Glutamatergic neuron (in vitro differentiated cells): ENCODE measurements at places on chromosomes 5 and 9. TPM values are rescaled to one million over a fixed set of nuclear protein-coding genes. Genes with fewer than 3 reads are reported as not detected.

DNA sequence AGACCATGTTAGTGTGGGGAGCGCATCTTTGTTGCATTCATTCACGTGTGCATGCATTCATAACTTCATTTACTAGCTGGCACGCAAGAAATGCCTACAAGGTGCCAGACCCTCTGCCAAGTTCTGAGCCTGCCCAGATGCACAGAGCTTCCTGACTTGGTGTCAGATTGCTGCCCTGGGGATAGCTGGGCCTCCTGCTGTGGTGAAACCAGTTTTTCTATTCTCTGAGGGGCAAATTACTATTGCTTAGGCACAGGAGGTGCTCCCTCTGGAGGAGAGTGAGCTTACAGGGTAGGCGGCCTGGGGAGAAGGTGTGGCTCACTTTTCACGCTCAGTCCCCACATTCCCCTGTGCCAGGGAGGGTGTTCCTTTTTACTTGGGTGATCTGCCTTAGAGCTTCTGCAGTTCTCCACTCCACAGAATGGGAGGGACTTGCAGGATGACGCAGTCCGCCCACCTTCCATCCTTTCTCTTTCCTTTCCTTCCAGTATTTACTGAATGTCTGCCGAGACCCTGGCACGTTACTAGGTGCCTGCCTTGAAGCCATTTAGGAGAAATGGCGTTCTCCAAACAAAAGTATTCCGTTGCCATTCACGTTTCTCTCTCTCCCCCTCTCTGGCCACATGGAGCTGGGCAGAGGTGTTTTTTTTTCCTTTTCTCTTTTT, 27.9 kb upstream of the CTNNA1 start:
- peak; percentile 28 for DNase-seq

Gene CCL19
- not detected for total RNA-seq

DNA sequence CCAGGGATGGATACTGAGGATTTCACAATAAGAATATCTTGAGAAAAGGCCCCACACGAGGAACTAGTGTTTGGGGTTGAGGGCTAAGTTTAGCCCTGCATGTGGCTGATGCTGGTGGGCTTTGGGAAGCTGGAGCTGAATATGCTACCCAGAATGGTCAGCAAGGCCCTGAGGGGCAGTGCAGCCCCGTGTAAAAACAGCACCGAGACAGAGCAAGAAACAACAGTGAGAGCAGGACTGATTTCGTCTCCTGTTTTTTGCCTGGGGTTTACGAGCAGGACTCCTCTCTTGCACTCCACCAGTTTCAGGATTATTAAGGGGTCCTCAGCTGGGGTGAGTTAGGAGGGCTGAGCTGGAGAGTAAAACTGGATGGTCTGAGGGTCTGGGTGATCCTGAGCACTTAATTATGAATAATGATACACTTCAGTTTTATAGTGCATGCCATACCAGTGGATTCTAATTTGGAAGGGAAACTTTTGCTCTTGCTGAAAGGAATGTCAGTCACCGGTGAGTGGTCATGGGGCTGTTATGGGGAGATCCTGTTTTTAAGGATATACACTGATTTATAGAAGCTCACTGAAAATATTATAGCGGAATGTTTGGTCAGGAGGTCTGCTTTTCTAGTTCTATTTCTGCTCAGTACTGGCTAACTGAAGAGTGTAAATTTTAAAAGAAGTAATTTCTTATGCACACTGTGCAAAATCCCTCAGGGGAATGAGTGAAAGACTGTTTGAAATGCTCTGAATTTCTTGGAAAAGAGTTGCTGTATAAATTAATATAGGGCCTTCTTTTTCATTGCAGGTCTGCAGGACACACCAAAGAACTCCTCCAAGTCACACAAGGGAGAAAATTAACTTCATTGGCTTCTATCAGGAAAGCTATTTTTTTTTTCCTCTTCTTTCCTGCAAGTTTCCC, 42.7 kb upstream of the NFIB start:
- no peak for DNase-seq

Gene TLE1
- total RNA-seq = 345 TPM

DNA sequence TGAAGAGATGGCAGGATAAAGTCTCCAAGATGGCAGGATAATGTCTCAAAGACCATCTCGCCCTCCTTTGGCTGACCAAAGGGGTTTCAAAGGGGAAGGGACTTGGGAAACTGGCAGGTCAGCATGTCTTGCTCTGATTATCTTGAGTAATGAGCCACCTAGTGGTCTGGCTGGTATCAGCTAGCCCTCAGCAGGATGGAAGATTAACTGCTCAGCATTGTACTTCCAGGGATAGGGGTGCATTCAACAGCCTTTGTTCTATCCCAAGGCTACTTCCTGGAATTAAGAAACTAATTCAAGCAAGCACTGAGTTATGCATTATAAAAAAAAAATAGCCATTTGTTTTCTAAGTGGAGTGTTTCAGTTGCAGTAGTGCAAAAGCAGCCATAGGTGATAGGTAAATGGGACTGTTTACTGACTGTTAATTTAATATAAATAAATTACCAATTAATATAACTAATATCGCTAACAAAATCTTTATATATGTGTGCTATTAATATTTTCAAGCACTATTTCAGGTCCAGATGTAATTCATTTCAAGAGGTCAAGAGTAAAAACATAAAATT, 555.5 kb downstream of the CDH9 start:
- DNase-seq = peak; percentile 60

DNA sequence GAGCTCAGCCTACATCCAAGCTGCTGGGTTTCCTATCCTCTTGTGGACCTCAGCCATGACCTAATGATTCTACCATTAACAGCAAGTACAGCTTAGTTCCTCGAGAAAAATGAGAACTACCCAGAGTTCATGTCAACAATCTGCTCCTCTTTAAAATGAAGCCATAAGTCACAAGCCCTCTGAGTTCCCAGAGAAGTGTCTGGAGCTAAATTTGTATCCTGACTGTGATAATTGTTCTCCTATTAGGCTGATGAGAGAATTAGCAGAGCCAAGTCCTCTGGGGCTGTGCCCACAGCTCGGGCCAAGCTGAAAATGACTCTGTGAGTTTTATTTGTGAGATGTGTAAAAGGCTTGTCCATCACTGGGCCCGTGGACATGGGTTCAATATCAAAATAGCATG, 145.1 kb upstream of the SMIM23 start:
- DNase-seq = no peak

- DNase-seq = no peak
These were observed 169.8 kb upstream of the STK32A start for GRCh38 chr5:147065071-147065470.

DNA sequence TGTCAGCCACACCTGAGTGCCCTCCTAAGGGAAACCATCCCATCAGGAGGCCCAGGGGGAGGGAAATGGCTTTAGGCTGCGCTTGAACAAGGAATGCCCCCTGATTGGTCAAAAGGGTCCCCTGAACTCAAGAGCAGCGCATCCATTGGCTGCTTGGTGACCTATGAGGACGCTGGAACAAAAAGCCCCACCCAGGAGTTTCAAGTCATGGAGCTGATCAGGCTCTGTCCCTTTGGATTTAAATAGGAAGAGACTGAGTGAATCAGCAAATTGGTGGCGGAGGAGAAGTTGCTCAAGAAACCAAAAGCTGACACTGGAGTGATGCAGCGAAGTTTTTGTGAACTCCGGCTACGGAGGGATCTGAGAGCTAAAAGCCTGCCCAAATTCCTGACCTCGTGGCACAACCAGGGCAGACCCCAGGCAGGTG, 66.7 kb downstream of the SMIM23 start:
- DNase-seq = no peak

- no peak for DNase-seq
These were observed 11.0 kb upstream of the NANS start for GRCh38 chr9:98045234-98046179.

- DNase-seq = no peak
These were observed 128.6 kb downstream of the ASTN2 start for GRCh38 chr9:117286245-117286644.

Gene CDH9
- total RNA-seq = 3.6 TPM

GRCh38 chr9:137501457-137501856, 42.3 kb upstream of the NSMF start:
- DNase-seq = no peak

DNA sequence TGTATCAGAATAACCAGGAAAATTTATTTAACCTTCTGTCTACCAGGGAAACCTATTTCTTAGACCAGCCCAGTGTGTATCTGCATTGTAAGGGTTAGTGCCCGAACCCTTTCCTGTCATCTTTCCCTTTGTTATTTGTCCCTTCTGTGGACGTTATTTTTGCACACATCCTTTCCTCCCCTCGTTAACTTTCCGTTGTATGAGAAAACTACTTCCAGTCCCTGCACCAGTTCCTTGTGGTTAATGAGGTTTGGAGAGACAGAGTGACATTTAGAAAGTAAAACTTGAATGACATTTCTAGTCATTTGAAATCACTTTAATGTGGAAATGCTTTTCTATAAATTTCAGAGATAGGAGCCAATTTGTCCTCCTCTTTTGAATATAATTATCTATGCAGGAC, 4.3 kb upstream of the IFNB1 start:
- no peak for DNase-seq

- no peak for DNase-seq
These were observed 53.7 kb upstream of the IFNK start for GRCh38 chr9:27470291-27470856.

GRCh38 chr5:139638736-139639618, 9.2 kb upstream of the CXXC5 start:
- DNase-seq = peak; percentile 92

DNA sequence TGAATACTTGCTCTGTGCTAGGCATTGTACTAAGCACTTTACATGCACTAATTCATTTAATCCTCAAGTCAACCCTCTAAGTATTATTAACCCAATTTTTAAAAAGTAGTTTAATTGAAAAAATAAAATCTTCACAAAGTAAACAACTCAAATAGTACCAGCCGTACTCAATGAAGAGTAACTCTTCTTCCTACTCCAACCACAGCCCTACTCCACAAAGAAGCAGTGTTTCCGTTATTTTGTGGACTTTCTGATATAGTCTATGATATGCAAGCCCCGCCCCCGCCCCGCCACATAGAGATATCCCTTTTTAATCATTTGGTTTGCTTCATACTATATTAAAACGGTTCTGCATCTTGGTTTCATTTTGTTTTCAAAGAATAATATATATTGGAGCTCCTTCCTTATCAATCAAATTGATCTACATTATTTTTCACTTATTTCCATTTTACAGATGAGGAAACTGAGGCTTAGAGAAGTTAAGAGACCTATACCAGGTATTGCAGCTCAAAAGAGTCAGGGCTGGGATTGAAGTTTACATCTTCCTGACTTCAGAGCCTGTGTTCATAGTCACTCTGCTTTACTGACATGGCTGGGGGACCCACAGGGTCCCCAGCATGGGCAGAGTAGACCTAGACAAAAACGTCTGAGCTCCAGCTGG, 78.6 kb downstream of the PCDH1 start:
- DNase-seq = no peak

- no peak for DNase-seq
These were observed 17.4 kb downstream of the ERCC8 start for GRCh38 chr5:60927450-60927849.

GRCh38 chr5:4145511-4145910, 549.9 kb downstream of the IRX1 start:
- no peak for DNase-seq

DNA sequence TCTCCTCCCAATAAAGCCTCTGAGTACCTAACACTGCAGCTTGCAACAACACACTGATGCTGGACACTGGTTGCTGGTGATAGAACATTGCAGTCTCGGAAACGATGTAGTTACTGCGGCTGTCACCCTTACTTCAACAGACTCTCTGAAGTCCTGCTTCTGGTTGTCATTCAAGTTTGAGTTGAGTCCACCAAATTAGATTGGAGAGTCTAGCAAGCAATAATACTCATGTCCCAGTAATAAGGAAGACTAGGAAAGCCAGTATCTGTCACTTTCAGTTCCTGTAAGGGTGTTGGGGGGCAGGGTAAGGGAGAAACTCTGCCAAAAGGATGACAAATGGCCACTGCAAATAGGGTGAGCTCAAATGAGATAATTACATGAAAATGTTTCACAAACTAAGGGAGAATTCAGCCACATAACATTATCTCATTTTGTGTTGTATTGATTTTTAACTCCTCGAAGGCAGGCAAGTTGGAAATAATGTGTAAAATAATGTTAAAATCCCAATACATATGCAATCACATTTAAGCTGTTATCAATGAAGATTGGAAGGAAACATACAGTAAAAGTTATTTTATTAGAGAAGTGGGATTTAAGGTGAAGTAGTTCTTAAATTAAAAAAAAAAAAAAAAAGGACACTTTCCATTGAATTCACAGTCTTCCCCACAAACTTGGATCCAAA, 849 bp upstream of the IFT74 start:
- DNase-seq = no peak

DNA sequence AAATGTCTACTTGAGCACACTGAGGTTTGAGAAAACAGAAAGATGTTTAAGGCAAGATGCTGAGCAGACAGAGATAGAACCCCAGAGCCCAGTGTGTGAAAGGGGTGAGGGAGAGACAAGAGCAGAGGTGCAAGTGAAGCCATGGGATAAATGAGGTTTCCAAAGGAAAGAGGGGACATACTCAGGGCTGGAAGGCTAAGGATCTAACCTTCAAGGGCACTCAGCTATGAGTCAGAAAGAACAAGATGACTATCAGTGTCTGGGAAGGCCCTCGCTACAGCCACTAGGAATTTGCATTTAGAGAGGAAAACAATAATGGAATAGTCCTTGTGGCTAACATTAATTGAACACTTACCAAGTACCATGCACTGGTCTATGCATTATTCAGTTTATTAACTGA, 113.7 kb downstream of the HTR4 start:
- DNase-seq = no peak

GRCh38 chr5:159758189-159758588, 158.1 kb upstream of the ADRA1B start:
- no peak for DNase-seq

DNA sequence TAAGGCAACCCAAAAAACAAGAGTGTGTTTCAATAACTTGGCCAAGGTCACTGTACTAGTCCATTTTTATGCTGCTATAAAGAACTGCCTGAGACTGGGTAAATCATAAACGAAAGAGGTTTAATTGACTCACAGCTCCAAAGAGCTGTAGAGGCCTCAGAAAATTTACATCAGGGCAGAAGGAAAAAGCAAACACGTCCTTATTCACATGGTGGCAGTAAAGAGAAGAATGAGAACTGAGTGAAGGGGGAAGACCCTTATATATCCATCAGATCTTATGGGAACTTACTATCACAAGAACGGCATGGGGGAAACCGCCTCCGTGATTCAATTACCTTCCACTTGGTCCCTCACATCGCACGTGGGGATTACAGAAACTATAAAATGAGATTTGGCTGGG, 64.3 kb upstream of the CAMK4 start:
- DNase-seq = no peak
